Stimulated activated CD4-positive, alpha-beta T cell treated with anti-CD3 and anti-CD28 coated beads, Interleukin-1b, Interleukin-23, amount 100 ng/mL, for 1 hour (primary cell): ENCODE measurements at places on chromosomes 5 and 9.

DNA sequence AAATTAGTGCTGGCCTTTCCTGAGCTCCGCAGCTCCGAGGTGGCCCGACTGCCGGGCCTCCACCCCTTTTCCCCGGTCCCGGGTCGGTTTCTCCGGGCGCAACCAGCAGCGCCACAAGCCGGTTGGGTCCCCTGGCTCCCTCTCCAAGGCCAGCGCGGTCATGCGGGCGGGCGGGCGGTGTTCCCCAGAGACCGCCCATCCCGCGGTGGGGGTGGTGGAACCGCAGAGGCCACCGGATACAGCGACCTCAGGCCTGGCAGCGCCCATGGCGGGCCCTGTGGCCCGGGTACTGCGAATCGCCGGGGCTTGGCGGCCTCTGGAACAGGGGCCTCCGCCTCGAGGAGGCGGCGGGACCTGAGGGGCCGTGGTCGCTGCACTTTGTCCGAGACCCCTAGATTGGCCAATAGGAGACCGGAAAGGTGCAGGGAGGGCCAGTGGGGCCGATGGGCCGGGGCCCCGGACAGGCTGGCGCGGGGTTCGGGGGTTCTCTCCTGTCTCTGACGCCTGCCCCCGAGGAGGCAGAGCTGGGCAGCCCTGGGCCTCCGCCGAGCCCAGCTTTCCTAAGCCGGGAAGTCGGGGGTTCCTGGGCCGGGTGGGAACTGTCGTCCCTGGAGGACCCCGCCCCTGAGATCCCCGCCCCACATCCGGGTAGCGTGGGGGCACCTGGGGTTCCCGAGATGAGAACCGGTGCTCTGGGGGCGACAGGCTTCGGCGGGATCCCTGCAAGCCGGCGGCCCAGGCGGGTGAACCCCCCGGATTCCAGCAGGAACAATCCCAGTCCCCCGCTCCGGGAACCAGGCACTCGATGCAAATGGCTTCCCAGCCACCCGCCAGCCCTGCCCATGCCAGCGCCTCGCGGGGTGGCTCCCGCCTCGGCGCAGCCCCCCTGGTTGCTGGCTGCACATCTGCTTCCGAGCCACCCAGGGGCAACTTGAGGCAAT is 293.9 kb downstream of the ZSWIM6 start:
- no peak for DNase-seq

- no peak for DNase-seq
Measured at GRCh38 chr5:16754601-16755000, 137.8 kb upstream of the RETREG1 start.

DNA sequence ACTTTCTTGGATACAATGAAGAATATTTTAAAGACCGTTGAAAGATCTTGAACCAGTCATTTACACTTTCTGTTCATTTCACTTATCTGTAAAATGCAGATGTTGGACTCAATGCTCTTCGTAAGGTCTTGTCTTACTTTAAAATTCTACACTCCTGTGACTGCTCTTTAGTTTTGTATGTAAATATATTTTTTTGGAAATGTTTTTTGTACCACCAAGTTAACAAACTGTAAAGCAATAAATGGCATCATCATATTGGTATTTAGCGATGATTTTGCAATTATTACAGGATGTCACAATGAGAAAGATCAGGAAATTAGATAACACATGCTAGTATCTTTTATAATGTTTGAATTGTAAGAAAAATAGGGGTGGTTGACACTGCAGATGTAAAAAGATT is 80.8 kb upstream of the GNAQ start:
- no peak for DNase-seq

DNA sequence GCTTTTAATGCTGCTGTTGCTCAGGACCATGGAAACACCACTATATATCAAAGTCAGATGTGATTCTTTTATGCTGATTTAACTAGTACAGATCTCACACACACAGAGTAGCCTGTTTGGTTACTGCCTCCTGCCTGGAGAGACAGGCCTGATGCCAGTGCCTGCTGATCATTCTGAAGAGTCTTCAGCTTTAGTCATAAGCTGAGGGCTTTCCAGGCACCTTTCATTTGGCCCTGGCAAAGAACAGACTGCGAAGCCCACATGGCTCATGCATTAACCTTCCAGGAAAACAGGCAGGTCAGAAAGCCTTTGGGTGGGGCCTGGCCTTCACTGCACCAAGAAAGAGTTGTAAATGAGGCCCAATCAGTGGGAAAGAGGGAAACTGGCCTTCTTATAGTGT is 144.7 kb downstream of the SAXO1 start:
- DNase-seq: no peak

DNA sequence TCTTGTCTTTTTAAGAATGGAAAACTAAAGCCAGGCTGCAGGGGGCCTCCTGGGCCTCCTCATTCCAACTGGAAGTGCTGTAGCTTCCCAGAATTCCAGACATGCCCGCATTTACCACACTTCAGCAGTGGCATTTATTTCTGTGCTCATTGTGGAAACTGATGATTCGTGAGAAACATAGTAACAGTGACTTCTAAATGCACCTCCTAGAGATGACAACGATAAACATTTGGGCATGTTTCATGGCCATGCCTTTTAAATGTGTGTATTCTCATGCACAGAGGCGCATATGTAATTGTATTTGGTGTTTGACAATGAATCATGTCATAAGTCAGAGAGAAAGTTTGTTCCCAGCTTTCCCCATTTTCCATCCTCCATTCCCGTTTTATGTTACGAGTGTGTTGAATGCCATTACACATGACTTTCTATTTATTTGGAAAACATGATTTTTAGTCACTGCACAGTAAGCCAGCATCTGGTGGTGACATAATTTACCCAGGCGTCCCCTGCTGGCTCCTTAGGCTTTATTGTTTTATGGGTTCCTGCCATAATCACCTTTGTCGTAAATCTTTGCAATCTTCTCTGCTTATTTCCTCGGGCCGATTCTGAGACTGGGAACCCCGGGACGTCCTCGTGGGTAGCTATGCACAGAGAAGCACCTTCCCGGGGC is 68.8 kb upstream of the FCN2 start:
- DNase-seq: no peak

- no peak for DNase-seq
Measured at GRCh38 chr9:114051281-114051680, 26.8 kb downstream of the AMBP start.

DNA sequence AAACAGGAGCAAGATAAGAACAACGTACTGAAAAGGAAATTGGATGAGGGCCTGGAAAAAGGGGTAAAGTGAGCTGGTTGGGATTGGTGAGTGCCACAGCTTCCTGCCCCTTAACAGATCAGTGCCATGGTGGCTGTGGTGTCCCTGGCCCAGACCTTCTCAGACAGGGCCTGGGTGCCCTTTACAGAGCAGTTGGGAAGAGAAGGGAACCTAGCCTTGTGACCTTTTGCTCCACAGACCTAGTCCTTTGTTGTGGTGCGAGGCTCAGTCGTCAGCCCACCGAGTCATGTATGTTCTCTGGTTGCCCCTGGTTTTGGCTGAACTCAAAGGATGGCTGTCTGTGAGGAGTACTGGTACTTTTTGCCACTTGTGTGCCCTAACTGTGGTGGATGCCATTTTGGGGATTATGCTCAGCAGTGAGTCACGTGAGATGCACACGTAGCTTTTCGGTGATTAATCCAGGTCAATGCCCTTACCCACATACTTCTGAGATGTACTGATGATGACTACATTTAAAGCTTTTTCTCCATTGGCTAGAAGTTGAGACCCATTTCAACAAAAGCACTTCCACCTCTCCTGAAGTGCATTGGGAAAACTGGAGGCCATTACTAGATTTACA is 48.4 kb downstream of the EXOSC2 start:
- no peak for DNase-seq

GRCh38 chr5:71839096-71839884 is 120.2 kb downstream of the CARTPT start:
- DNase-seq: no peak

- DNase-seq: no peak
Measured at GRCh38 chr9:72911247-72911775, 41.5 kb downstream of the ALDH1A1 start.

DNA sequence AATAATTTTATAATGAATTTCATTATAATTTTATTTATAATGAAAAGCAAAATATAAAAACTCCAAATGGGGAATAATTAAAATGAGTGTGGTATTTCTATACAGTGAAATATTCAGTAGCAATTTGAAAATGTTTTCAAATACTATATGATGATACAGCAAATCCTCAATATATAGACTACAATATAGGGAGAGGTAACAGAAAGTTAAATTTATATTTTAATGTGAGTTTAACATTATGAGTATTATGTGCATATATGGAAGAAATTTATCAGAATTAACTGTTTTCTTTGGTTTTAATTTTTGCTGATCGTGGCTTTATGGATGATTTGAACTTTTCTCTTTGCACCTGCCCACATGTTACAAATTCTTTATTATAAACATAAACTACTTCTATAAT is 500.9 kb upstream of the ARRDC3 start:
- DNase-seq: no peak

DNA sequence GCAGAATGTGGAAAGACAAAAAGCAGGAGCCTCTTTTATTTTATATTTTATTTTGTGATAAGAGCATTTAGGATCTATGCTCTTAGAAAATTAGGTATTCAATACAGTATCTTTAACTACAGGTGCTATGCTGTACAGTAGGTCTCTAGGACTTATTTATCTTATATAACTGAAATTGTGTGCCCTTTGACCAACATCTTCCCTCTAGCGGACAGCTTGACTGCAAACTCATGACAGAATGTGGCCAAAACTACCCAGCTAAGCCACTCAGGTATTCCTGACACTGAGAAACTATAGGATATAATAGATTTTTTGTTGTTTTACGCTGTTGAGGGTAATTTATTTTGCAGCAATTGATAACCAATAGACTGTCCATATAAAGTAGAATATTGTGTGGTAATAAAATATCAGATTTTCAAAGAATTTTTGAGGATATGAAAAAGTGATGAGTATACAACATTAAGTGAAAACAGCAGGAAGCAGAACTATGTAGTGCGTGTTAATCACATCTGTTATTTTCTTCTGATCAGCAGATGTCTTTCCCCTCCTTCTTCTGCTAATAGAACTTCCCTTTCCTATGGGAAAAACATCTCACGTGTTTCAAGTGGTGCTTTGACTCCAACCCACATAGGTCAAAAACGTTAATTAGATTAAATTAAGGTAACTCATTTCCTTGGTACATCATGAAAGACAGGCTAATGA is 69.9 kb upstream of the SELENOP start:
- DNase-seq: no peak

GRCh38 chr5:141674747-141675146 is 7.3 kb downstream of the ARAP3 start:
- no peak for DNase-seq

DNA sequence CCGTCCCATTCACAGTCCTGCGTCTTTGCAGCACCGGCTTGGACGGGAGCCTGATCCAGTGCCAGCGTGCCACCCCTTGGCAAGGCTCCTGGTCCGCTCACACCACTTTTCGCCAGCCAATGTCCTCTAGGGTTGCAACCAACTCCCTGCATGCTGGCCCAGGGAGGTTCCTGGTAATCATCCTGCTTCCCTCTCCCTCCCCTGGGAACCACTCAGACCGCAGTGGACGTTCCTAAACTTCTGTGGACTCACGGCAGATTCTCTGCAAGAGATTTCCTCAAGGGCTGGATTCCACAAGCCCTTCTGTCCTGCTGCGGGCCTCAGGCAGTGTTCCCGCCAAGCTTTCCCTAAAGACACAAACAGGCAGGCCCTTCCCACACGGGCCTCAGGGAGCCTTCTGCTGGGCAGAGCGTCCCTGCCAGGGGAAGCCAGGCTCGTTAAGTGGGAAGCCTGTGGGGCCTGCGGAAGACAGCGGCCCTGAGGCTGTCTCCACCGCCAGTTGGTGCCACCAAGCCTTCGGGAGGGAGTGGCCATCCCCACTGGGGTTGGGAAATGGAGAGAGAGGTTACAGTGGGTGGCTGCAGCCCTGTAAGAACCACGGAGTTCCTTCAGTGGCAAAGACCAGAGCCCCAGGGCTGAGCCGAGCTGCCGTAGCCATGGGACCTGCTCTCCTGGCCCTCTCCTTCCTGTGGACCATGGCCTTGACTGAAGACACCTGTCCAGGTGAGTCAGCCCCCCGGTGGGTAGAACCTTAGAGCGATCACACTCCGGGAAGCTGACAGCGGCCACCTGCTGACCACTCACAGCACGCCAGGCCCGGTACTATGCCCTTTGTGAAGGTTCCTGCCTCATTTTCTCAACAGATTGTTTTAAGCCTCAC is 16.4 kb upstream of the FCN2 start:
- DNase-seq: no peak

- DNase-seq: no peak
Measured at GRCh38 chr5:139605887-139606286, 42.3 kb upstream of the CXXC5 start.

DNA sequence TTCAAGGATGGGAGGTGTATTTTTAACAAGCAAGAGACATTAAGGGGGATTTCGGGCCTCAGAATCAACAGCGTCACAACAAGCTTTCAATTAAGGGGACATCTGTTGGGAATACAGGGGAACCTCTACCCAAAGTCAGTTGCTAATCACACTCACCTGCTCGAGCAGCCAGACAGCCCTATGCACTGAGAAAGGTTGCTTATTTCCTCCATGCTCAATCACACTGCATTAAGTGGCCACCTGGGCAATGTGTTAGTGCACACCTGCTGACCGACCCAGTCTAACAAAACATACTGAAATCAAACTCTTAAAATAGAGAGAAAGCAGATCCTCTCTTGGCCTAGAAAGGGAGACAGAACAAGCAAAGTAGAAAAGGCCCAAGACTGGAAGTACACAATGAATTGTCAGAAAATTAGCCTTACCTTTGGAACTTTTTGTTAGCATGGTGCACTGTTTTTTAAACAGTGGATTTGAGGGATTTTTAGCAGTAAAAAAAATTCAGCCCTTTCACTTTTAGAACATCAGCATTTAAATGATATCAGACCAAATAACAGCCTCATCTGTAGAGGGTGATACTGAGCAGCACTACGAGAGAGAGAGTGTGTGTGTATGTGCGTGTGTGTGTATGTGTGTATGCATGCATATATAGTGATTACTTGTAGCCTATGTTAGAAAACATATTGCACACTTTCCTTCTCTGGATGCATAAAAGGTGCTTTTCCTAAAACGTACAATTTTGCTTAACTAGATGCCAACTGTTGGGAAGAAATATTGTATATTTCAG is 1118.6 kb upstream of the DMAC1 start:
- DNase-seq: no peak

DNA sequence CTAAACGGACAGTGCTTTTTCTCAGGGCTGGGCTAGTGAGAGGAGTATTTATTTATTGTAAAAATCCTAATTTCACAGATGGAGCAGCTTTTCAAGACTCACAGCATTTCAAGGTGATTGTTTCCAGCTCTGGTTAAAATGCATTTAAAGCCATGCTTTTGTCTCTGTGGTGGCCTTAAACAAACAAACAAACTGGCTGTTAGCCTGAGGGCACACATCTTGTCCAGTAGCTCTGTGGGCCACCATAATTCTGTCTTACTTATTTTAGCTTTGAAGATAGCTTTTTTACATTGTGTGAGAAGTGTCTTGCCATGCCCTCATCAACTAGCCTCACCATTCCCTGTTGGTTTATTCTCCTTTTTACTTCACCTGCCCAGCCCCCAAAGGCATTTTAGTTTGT is 218.2 kb downstream of the PSAT1 start:
- DNase-seq: no peak

- DNase-seq: no peak
Measured at GRCh38 chr5:39427229-39427628, 2.4 kb upstream of the DAB2 start.

- DNase-seq: no peak
Measured at GRCh38 chr9:126650404-126651341, 36.9 kb downstream of the LMX1B start.
